Immature natural killer cell (primary cell): ENCODE measurements at places on chromosomes 7 and 10.

- H3K4me1 ChIP-seq = peaks cover 10% of the 10 kb centered on the region
- H3K4me3 ChIP-seq = no peak overlapping the region
- peaks cover 3% of the 10 kb centered on the region for H3K36me3 ChIP-seq
- no peak for DNase-seq
- no peaks in the 10 kb centered on the region for H3K27me3 ChIP-seq
- no peak overlapping the region for H3K27ac ChIP-seq
Measured at GRCh38 chr10:13722747-13723653, 136.2 kb downstream of the PRPF18 start.

DNA sequence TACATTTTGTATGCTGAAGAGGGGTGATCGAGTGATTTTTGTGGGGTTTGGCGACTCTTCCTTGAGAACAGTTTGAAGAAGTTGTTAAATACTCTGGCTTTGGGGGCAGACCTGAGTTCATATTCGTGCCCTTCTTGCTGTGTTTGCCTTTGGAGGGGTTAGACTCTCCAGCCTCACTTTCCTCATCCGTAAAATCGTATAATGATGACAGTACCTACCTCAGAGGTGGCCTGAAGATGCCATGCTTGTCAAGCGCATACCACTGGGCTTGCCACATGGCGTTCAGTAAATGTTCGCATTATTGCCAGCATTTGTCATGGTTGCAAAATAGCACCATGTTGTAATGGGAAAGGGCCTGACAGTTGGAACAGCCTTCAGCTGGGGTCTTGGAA, 1.3 kb downstream of the STK17A start:
- peak overlapping the region; percentile 98 for H3K4me3 ChIP-seq
- peaks cover 52% of the 10 kb centered on the region for H3K4me1 ChIP-seq
- peaks cover 3% of the 10 kb centered on the region for H3K36me3 ChIP-seq
- H3K27me3 ChIP-seq = peaks cover 17% of the 10 kb centered on the region
- H3K27ac ChIP-seq = peak overlapping the region; percentile 98
- no peak for DNase-seq

- H3K27ac ChIP-seq = no peak overlapping the region
- no peaks in the 10 kb centered on the region for H3K27me3 ChIP-seq
- no peak for DNase-seq
- no peaks in the 10 kb centered on the region for H3K4me1 ChIP-seq
- H3K4me3 ChIP-seq = no peak overlapping the region
Measured at GRCh38 chr10:99676426-99676825, 17.1 kb downstream of the ENTPD7 start.

DNA sequence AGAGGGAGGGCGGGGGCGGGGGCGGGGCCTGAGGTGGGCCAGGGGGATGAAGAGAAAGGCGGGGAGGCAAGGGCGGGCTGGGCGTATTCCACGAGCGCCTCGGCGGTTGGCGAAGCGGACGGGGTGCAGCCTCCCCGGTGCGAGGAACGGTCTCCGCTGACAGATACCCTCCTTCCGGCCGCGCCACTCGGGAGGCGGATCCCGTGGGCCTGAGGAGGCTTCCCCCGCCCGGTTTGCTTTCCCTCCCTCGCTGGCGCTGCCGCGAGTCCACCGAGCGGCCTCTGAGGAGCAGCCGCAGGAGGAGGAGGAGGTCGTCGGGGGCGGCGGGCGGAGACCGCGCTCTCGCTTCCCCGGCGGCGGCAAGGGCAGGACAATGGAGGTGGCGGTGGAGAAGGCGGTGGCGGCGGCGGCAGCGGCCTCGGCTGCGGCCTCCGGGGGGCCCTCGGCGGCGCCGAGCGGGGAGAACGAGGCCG, at the start of gene TRIM24:
Gene TRIM24 (plus strand): TSS at position 84 of the 473 bp plus-strand sequence. CDS start 290 bp downstream, at position 374.
- H3K27ac ChIP-seq = peak within 1 kb of the TSS; percentile 81
- no peaks in the 10 kb centered on the region for H3K36me3 ChIP-seq
- peaks cover 28% of the 10 kb centered on the region for H3K4me1 ChIP-seq
